ENCODE measurements at places on chromosomes 1 and 21.

- DNase-seq = no peak
These were observed 148.9 kb upstream of the CTTNBP2NL start for GRCh38 chr1:112247036-112247597.

GRCh38 chr1:17032741-17033140 is 21.0 kb upstream of the ATP13A2 start:
- no peak for DNase-seq

GRCh38 chr21:42228709-42229220 is 9.8 kb downstream of the ABCG1 start:
- no peak for DNase-seq

- DNase-seq = no peak
These were observed 9.6 kb downstream of the EPHA10 start for GRCh38 chr1:37755290-37755689.

DNA sequence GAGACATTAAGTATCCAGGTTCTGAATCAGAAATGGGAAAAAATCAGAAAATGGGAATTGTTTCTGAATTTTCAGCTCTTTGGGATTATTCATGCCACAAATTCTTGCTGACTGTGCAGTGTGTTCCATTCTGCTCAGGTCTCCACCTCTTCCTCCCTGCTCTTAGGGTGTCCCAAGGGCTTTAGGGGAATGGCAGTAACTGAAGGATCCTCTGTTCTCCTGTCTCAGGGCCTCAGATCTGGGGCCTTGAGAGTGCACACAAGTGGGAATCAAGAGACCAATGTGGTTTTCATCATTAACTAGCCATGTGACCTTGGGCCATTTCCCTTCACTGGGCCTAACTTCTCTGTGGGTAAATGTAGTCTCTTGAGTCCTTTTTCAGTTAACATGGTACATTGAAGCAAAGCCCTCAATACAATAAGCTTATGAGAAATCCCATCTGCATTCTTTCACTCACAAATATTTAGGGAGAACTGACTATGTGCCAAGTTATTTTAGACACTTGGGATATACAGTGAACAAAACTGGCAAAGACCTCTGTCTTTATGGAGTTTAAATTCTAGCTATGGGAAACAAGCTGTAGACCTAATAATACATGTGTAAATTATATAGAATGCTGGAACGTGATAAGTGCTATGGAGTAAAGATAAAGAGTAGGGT is 75.7 kb upstream of the SPATA6 start:
- no peak for DNase-seq
